ENCODE measurements at places on chromosomes 7 and 10.

- no peak for DNase-seq
Measured at GRCh38 chr7:20991544-20991943, 204.9 kb upstream of the SP8 start.

DNA sequence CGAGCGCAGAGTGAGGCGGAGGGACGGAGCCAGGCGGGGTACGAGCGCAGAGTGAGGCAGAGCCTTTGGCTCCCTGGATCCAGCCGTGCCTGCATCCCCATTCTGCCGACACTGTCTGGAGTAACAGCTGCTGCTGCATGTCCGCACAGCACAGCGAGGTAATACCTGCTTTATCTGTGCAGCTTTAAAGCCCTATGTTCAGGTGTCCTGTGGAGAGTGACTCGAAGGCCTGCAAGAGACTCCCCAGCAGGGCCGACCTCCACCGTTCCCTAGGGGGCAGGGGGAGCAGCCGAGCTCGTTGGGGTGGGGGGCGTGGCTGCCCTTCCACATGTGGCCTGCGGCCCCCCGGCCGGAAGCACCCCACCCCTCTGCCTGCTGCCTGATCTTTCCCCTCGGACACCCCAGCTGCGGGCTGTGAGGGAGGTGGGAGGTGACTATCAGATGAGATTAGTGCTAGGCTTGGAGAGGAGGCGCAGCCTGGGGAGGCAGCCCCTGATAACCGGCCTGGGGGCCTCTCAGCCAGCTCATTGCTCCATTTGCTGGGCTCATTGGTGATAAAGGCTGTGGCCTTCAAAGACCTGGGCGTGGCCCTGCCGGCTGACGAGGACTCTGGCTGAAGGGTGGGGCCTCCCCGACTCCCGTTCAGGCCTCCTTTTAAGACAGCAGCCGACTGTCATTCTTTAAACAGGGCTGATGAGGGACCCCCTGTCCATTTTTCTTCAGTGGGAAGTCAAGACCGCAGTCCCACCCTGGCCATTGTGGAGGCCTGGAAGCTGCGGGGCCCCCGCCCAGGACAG is 8.0 kb downstream of the VENTX start:
- no peak for DNase-seq

- no peak for DNase-seq
Measured at GRCh38 chr7:146720195-146720594, 603.6 kb downstream of the CNTNAP2 start.

- DNase-seq: no peak
Measured at GRCh38 chr7:81301815-81302214, 383.0 kb upstream of the SEMA3C start.

DNA sequence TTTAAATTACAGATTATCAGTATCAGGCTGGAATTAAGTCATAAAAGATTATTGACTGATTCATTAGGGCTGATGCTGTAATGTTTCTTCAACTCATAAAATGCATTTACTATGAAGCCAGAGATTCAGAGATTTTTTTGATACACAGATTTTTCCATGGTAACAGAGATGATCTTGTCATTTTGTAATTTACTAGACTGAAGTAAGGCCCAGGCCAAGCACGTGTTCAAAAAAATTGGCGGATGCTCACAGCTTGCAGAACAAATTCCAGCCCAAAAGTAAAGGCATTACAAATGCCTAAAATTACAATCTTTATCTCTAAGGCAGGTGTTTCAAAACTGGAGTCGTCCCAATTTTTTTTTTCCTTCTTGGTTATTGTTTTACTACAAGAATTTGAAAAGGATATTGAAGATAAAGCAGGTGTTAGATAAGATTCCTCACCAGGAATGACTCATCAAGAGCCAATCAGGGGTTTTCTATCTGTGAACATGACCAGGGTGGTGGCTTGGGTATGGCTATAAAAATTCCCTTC is 78.4 kb upstream of the MEOX2 start:
- DNase-seq: peak; percentile 59

- DNase-seq: peak; percentile 29
Measured at GRCh38 chr7:70678621-70679251, 453.2 kb upstream of the GALNT17 start.

DNA sequence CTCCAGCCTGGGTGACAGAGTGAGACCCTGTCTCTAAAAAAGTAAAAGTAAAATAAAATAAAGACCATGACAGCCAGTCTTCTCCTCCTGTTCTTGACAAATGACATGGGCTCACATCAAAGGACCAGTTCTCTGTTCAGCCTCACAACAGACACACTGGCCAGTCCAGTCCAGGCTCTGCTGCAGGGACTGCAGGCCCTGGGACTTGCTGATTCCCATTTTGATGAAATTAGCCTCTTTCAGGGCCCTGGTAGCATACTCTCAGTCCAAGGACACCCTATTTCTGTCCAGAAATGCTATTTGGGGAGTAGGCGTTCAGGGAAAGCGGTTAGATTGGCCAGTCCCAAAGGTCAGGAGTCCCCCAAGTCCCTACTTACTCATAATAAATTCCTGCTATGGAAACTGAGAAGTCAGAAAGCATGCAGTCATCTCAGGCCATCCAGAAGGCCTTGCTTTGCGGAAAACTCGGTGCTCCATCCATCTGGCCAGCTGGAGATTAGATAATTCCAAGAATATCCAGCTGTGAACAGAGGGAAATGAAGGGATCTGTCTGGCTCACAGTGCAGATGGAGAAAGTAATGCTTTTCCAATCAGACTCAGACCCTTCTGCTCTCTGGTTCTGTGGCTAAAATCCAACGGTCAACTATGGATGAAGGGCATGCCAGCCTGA is 74.4 kb downstream of the RAB11FIP2 start:
- peak; percentile 78 for DNase-seq

- DNase-seq: no peak
Measured at GRCh38 chr10:33746836-33747268, 412.4 kb upstream of the NRP1 start.

GRCh38 chr7:100720671-100721504 is 620 bp downstream of the EPO start:
- no peak for DNase-seq

DNA sequence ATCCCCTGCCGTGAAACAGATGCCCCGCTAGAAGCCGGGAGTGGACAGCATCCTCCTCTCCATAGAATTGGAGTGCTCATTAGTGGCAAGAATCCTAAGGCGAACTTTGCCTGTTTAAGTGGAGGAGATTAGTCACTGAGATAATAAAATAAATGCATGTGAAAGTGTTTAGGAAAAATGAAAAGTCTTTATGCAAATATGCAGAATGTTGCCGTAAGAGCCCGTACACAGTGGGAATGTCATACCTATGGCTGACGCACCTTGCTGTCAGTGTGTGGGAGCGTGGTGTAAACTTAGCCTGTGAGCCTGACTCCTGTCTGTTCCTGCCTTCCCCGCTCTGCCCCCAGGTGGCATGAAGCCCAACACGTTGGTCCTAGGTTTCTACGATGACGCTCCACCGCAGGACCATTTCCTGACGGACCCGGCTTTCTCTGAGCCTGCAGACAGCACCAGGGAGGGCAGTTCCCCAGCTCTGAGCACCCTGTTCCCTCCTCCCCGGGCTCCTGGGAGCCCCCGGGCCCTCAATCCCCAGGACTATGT is 1.7 kb upstream of the TRIP6 start:
- no peak for DNase-seq

DNA sequence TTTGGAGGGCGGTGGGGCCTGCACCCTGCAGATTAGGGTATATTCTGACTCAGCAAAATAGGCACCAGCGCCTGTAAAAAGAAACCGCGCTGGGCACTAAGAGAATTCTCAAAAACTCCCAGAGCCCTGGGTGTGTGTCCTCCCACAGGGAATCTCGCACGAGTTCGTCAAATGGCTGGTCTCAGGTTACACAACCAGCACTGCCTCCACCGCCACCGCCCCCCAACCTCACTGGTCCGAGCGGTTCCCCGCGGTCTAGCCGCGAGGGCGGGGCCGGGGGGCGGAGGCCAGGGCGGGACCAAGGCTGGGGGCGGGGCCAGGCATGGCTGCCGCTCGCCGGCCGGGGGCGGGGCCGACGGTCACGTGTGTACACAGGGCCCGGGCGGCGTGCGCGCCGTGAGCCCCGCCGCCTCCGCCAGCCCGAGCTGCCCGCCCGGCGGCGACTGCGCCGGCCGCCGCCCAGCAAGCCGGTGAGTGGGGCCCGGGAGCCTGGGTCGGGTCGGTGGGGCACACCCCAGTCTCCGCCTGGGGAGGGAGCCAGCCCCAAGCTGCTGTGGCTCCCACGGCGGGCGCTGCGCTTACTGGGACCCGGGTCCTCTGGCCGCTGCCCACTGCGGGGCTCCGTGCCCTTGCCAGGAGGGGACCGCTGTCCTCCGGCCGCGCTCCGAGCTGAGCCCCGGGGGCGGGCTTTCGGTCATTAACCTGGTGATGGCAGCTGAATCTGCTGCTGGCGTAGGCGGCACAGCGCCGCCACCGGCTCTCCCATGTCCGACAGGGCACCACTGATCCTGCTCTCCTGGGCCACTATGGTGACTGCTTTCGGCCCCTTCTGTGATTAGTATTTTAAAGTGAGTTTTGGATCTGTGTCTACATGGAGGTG is at the start of gene GPR146:
Gene GPR146 (plus strand): TSS at position 358 of the 880 bp plus-strand sequence. CDS start 12,970 bp downstream, outside the sequence.
- peak; percentile 97 for DNase-seq

DNA sequence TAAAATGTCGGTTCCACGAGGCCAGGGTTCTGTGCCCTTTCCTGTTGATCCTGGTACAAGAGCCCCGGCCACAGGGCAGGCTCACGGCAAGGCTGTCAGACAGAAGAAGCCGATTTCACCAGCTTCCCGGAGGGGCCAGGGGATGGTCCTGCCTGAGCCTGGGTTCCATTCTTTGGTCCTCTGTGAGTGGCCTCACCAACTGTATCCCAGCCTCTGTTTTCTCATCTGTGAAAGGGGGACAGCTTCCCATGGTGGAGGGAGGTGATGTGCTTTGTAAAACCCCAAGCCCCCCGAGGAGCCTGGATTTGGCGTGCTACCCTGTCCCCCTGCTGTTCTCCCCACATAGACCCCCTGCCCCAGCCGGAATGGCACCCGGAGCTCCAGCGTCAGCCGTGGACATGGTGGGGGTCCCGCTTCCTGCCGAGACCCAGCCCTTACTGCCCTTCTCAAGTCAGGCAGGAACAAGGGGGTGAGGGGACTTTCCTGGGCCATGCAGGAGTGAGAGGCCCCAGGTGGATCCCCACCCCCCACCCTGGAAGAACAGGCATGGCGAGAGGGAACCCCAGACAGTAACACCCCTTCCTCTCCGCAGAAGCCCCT is 28.3 kb upstream of the ELFN1 start:
- peak; percentile 9 for DNase-seq

DNA sequence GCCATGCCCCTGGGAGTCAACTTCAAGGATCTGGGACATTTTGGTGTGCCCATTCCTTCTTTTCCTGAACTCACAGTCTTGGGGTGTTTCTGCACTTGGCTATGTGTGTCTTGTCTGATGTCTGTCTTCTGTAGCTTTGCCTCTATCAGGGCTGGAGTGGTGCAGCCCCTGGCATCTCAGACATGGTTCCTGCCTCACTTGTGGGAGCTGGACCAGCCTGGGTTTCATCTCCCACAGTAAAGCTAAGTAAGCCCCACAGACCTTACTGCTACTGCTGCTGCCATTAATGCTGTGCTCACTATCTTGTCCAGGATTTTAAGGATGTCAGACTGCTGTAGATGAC is 59.0 kb downstream of the ADCYAP1R1 start:
- no peak for DNase-seq

- DNase-seq: no peak
Measured at GRCh38 chr7:151432658-151433521, 7.1 kb downstream of the CRYGN start.

- no peak for DNase-seq
Measured at GRCh38 chr7:20114468-20114867, 102.7 kb downstream of the MACC1 start.

DNA sequence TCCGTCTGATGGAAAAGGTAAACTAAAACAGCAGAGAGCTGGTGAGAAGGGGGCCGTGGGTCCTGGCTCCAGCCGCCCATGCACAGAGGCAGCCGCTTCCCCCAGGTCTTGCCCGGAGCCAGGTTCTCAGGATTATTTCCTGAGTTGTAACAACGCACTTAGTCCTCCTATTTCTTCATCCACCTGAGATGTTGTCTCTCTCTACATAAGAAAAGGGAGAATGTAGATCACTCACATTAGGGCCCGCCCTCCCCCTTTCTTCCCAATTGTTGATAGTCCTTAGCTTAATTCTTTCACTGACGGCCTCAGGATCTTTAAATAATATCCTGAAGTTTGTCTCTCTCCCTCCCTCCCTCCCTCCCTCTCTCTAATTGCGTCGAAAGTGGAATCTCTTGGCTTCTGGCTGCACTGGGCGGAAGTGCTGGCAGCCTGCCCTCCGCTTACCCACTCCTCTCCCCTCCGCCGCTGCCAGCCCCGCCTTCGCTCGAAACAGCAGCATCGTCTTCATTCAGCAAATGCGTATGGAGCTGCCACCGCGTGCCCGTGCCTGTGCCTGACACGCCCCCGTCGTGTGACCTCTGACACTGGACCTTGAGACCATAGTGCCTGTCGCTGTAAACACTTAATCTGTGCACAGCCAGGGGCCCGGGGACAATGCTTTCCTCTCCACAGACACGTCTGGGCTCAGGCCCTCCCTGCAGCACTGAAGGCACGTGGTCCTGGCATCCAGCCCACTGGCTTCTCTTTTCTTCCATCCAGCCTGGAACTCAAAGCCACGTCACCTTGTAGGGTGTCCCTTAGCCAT is 174.5 kb upstream of the PPP2R2D start:
- peak; percentile 81 for DNase-seq

DNA sequence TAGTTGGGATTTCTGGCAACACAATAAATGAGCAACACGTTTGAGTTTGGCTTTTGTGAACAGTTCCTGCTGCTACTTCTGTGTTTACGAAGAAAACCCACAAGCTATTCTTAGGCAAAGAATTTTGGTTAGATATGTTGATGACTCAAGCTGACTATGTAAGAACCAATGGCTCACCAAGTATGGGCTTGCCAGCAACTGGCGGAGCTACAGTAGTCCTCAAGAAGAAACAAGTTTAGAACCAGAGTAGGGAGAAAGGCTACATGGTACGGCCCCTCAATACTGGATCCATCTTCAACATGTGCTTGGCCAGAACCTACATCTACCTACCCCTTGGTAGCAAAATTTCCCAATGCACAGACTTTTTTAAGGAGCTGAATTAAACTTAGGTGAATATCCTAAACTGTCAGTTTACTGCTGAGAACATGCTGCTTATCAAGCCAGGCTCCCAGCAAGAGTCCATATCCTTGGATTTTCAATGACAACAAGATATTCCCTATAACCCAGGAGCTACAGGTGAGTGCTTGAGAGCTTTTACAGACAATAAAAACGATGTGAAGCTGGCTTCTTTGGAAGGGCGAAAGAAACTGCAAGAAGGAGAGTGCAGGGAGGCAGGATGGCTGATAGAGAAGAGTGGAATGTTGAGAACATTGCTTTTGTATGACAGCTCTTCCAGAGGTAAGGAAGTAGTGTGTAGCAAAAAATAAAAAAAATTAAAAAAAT is 74.3 kb upstream of the ASAH2 start:
- DNase-seq: no peak
